ENCODE measurements at places on chromosomes 11 and 22. TPM values are rescaled to one million over a fixed set of nuclear protein-coding genes. Genes with fewer than 3 reads are reported as not detected.

GRCh38 chr11:110200241-110200640, 96.2 kb downstream of the RDX start:
- DNase-seq = no peak

DNA sequence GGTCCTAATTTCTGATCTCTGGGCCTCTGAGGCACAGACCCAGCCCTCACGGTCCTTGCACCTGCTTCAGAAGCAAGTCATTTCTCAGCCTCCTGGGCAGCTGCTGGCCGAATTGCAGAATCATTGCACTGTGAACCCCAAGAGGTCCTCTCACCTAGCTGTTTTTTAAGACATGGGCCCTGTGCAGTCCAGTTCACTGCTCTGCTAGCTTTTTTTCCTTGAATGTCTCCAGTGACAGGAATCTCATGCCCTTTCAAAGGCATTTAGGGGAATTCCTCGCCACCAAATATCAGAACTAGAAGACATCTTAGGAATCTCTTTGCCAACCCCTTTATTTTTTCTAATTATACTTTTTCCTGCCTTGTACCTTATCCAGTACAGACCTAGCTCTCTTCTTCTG, 35.6 kb upstream of the TP53I11 start:
- no peak for DNase-seq

GRCh38 chr11:69156235-69156639, 502 bp downstream of the SMIM38 start:
- no peak for DNase-seq

DNA sequence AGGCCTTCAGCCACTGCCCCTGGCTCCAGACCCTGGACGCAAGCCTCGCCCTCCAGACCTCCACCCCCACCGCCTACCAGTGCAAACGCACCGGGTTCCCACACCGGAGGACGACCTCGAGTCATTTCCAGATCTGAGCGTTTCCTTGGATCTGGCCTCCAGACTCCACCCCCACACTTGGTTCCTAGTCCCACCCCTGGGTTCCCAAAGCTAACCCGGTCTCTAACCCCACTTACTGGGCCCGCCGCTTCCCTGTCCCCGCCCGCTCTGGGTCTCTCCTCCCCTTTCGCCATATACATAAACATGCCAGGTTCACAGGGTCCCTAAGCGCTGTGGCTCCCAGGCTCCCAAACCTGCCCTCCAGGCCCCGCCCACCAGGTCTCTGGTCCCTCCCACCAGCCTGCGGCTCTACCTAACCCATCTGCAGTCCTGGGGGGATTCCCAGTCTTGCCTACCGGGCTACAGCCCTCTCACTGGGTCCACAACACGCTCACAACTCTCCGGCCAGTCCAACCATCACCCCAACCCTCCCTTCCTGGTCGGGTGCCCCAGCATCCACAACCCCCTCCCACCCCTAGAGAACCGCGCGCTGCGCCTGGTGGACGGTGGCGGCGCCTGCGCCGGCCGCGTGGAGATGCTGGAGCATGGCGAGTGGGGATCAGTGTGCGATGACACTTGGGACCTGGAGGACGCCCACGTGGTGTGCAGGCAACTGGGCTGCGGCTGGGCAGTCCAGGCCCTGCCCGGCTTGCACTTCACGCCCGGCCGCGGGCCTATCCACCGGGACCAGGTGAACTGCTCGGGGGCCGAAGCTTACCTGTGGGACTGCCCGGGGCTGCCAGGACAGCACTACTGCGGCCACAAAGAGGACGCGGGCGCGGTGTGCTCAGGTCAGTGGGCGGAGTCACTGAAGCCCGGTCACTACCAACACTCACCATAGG, 36.7 kb downstream of the CD6 start:
- peak; percentile 71 for DNase-seq

- no peak for DNase-seq
Measured at GRCh38 chr11:63779039-63779438, 10.5 kb upstream of the ZFTA start.

Gene CSTPP1
- 16.9 TPM for total RNA-seq

Gene FOLH1
- not detected for total RNA-seq

Gene C22orf31
- not detected for total RNA-seq

Gene MS4A15
- total RNA-seq = not detected
